ENCODE measurements at places on chromosomes 4 and X.
A peak's percentile ranks its signal among the peaks of the same experiment; 100 is the strongest.

DNA sequence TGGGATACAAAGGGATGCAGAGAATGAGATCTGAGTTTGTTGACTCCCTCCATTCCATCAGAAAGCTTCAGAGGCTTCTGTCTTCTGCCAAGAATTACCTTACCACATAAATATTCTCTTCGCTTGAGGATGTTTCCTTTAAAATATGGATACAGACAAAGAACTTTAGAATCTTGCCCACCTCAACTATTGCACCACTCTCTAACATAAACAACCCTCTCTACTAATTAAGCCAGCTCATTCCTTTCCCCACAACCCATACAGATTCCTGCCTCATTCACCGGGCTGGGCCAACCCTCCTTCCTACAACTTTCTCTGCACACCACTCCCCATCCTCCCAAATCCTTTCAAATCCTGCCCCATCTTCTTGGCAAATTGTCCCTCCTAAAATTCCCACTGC is 315.8 kb downstream of the RAB28 start:
- DNase-seq = no peak

DNA sequence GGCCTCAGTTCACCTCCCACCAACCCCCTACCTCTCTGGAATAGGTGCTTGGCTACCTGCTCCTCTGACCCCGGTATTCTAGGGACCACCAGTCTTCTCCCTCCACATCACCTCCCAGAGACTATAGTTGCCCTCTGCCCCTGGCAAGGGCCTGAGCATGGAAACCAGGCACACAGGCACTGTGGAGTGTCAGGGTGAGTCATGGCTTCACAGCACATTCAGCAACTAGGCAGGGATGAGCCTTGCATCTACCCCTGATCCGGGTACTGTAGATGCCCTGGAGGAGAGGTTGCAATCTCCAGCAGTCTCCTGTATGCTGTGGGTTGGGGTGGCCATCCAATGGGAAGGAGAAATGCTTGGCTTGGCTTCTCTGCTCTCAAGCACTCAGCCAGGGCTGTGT is 472.7 kb downstream of the IDS start:
- no peak for DNase-seq

- no peak for DNase-seq
Observed at GRCh38 chrX:87299563-87300160, 217.9 kb upstream of the KLHL4 start.

DNA sequence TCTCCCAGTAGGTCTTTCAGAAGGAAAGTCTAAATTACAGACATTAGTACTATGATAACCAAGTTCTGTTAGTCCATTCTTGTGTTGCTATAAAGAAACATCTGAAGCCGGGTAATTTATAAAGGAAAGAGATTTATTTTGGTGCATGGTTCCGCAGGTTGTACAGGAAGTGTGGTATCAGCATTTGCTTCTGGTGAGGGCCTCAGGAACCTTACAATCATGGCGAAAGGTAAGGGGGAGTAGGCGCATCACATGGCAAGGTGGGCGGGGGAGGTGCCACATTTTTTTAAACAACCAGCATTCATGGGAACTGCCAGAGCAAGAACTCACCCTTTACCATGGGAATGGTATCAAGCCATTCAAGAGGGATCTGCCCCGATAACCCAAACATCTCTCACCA is 26.2 kb upstream of the USP46 start:
- DNase-seq = no peak

- peak; percentile 1 for DNase-seq
Observed at GRCh38 chrX:32530802-32531403, 680.4 kb downstream of the DMD start.

- no peak for DNase-seq
Observed at GRCh38 chrX:67558267-67558666, 14.4 kb downstream of the AR start.

GRCh38 chr4:169246279-169246678 is 24.5 kb downstream of the SH3RF1 start:
- no peak for DNase-seq

DNA sequence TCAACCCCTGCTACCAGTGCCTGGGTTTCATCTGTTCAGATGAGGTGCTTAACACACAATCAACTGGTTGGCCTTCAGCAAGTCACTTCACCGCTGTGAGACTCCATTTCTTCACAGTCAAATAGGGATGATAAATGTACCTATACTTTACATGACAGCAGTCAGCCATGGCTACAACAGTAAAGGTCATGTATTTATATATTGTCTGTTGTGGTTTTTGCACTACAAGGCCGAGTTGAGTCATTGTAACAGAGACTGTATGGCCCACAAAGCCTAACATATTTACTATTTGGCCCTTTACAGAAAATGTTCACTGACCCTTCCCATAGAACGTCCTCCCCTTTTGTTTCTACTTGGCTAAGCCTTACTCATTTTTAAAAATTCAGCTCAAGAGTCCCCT is 404.6 kb upstream of the F9 start:
- DNase-seq = no peak

DNA sequence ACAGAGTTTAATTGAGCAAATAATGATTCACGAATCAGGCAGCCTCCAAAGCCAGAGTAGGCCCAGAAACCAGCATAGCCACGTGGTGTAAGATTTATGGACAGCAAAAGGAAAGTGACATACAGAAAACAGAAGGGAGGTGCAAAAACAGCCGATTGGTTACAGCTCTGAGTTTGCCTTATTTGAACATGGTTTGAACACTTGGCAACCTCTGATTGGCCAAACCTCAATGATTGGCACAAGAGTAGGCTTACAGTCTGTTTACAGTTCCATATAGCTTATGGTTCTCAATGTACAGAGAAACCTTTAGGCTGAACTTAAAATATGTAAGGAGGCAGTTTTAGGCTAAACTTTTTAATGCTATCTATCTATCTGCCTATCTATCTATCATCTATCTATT is 394.8 kb downstream of the CFAP47 start:
- no peak for DNase-seq

DNA sequence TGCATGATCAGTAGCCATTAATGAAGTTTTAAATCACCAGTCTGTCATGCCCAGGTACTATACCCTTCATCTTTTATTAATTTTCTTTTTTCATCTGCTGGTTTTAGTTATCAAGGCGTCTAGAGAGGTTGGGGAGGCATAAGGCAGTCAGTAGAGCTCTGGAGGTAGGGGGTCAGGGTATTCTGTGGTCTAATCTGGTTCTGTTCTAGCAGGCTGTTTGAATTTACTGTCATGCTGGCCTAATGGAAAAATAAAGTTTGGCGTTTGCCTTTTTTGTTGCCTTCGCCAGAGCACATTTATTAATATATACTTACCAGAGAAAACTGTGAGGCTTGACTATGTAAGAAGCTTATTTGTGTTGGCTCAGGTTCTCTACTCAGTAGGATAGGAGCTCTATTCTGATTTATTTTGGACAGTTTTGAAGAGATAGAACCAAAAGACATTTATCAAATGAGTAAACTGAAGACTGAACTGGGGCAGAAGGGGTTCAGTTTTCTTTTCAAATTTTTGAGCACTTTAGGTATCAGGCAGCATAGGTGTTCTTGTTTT is 46.9 kb downstream of the TMEM131L start:
- no peak for DNase-seq

- DNase-seq = peak; percentile 20
Observed at GRCh38 chr4:169566021-169566818, 46.2 kb downstream of the NEK1 start.

DNA sequence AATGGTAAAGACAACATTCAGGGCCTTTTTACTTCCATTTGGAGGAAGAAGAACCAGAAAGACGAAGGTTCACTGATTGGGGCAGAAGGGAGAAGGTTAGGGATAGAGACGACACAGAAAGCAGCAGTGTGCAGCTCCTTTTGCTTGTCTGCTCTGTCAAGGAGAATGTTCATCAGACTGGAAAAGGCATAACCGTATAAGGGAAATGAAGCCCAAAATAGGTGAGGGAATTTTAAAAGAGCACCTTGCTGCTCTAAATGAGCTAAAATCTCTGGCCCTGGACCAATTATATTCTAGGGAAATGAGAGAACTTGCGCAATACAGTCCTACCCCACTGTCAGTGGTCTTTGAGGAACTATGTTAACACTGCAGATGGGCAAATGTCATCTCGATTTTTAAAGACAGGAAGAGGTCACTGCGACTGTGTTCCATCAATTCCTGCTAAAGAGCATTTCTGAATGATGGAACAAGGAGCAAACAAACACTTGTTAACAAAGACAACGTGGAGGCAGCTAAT is 909.8 kb upstream of the FTHL17 start:
- no peak for DNase-seq
